Activated CD4-positive, alpha-beta T cell treated with anti-CD3 and anti-CD28 coated beads for 36 hours (primary cell): ENCODE measurements at places on chromosomes 1 and 21. TPM values are rescaled to one million over a fixed set of nuclear protein-coding genes. Genes with fewer than 3 reads are reported as not detected.
A peak's percentile ranks its signal among the peaks of the same experiment; 100 is the strongest.

DNA sequence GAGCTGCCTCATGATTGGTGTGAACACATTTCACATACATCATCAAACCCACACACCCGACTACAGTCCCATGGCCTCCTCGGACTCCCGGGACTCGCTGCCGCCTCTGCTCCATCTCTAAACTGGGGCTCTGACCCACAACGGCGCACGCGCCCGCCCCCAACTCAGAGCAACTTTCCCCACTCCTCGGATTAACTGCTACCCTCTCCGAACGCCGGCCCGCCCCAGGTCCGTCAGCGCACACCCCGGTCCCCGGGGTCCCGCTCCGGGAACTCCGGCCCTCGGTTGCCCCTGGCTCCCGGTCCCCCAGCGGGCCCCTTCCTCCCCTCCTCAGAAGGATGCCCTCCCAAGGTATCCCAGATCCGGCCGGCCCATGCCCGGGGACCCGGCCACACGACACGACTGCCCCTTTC is 740 bp downstream of the DSTYK start:
- DNase-seq: peak; percentile 47

GRCh38 chr1:24707687-24708086 is 37.6 kb upstream of the CLIC4 start:
- no peak for DNase-seq

- DNase-seq: peak; percentile 44
Measured at GRCh38 chr21:46622226-46622625, 13.2 kb upstream of the PRMT2 start.

DNA sequence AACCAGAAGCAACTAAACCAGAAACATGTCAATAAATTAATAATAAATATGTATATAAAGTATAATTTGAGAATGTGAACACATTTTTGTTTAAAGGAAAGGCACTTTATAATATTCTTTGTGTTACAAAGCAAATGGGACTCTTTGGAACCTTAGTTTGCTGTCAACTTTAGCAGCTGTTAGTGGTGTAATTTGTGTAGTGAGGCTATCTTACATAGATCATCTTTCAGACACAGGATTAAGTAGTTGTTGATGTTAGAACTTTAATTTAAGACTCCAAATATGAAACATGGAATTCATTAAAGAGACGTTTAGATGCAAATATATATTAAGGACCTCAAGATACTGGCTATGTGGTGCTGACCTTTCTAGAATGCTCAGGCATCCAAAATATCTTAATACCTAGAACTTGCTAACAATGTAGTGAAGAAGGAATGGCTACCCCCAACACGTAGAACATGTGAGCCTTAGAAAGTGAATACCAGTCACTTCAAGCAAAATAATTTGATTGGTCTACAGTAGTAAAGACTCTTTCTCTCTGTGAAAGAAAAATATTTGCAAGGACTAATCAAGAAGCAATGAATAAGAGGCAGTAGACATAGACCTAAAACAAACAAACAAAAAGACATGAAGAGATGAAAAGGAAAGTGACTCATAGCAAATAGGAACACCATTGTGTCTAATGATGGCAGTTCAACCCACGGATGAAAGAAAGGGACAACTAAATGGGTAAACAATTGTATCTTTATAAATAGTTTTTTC is 811.4 kb downstream of the USP25 start:
- DNase-seq: no peak

DNA sequence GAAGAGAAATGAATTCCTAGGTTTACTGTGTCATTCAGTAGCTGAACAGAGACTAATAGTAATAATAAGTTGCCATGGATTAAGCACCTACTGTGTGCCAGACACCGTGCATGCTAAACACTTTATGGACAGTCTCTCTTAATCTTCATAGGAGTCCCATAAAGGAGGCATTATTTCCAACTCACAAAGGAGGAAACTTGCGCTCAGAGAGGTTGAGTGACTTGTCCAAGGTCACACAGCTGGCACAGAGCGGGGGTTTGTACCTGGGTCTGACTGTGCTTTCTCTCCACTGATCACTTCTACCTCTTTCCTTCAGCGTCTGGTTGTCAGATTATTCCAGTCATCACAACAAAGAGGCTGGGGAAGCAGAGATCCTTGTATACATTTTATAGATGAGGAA is 91.3 kb downstream of the KIRREL1 start:
- no peak for DNase-seq

- DNase-seq: peak; percentile 52
Measured at GRCh38 chr1:921011-921837, 2.5 kb upstream of the SAMD11 start.

- DNase-seq: no peak
Measured at GRCh38 chr1:51750729-51751128, 127.8 kb downstream of the NRDC start.

OR2L8 gene
- total RNA-seq: not detected

OR2L3 gene
- total RNA-seq: not detected
